ENCODE measurements at places on chromosomes 13 and 19.
A peak's percentile ranks its signal among the peaks of the same experiment; 100 is the strongest.

DNA sequence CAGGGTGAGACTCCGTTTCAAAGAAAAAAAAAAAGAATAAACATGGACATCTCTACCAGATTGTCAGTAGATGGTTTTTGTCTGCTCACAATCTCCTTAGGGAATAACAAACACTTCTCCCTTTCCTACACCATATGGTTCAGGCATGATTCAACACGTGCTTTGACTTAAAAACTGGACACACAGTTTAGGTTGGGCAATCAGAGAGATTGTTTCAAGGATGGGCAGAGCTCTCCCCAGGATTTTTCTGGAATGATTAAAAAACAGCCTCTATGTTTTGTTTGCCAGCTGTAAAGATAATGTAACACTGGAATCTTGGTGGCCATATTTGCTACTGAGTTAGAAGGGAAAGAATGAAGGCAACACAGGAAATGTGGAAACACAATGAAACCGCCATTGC, 150.1 kb upstream of the TSC22D1 start:
- no peak for DNase-seq

GRCh38 chr19:28396287-28396831, 816.6 kb downstream of the UQCRFS1 start:
- DNase-seq: peak; percentile 71

DNA sequence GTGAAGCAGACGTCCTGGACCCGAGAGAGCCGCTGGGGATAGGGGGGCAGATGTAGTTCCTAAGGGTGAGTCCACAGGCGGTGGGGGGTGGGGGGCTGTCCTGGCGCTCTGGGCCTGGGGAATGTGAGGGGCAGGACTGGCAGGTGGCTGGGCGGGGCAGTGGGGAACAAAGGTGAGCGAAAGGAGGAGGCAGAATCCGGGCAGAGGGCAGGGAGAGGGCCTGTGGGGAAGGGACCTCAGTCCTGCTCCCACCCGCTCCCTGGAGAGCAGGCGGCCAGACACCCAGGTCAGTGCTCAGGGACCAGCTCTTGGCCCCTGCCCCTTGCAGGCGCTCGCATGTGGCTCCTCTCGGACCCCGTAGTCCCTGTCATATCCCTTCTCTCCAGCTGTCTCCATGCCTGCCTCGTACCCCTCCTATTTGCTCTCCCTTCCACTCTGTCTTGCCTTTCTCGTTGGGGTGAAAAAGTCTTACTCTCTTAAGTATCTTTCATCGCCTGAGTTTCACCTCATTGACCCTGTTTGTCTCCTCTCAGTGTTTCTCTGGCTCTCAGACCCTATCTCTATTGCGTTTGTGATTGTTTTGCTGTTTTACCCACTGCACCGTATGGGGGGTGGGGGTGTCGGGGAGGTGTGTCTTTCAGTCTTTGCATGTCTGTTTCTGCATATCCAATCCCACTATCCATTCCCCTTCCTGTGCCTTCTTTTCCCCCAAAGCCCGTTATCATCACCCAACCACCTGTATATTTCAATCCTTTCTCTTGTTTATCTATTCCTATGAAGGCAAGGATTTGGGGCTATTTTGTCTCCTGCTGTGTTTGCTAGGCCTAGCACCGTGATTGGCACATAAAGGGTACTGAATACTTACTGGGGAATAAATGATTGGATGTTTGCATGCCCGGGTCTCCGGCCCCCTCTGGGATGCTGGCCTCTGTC, 5.8 kb downstream of the SPHK2 start:
- peak; percentile 58 for DNase-seq

DNA sequence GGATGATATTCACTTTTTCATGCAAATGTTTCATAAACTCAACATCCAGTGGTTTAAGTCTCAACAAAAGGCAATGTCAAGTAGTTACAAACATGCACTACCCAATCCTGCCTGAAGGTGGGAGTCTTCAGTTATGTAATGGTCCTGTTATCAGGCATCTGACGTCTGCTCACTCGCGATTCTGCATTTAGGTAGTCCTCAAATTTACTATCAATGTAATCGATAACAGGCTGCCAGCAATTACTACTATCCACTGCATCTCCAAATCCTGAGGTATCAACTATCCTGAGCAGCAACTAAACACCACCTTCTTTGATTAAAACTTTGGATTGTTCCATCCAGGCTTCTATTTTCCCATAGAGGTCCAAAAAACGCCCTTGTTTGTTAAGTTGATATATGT, 51.2 kb downstream of the NLRP12 start:
- peak; percentile 44 for DNase-seq

GRCh38 chr13:58025821-58026220, 394.3 kb downstream of the PCDH17 start:
- DNase-seq: no peak

DNA sequence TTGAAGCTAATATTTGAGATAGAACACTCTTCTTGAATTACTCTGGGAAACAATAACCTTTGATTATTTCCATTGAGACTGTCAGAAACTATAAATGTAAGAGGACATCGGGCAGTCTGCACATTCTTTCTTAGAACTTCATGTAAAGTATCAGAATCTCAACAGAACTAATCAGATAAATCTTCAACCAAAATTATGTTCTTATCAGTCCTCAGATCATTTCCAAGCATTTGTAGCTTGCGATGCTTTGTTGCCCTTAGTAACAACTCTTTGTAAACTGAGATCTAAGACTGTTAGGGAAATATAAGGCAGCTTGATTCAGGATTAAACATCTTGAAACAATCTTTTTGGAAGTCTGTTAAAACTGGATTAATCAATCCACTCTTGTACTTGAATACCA, 70.3 kb downstream of the FNDC3A start:
- no peak for DNase-seq

DNA sequence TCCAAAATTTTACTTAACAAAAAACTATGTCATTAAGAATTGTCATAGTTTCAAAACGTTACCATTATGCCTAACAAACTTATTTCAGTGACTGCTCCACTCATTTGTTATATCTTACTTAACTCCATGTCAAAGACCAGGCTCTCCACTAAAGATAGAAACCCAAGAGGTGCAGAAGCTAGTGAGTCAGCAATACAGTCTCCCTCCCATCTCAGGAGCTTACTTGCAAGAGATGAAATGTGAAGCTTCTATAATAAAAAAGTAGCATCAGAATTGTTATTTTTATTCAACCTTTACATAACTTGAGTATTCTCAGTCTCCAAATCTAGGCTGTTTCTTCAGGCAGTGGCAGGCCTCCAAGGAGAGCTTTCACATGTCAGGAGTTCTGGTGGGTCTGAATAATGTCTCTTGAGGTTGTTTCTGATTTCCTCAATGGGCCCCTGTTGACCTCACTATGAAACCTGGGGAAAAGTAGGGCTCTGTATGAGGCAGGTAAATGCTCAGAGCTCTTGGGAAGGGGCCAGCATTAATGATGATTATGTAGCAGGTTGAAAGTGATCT, 242.0 kb downstream of the NDFIP2 start:
- DNase-seq: no peak

DNA sequence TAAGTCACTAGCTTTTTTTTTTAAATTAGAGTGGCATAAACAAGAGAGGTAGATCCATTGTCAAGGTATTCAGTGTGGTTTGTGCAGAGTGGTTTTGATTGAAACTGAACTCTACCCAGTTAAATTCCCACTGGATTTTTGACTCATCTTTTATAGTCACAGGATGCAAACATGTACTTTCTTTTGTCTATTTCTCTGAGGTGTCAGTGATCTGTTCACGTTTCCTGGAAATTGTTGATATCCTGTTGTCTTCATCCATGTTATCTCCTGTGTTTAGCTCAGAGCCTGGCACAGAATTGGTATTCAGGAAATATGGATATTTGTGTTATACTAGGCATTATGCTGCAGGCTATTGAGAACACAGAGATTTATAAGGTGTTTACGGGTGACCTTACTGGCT, 119.7 kb downstream of the PCCA start:
- DNase-seq: no peak

GRCh38 chr19:1169921-1170885, 3.9 kb downstream of the SBNO2 start:
- no peak for DNase-seq

DNA sequence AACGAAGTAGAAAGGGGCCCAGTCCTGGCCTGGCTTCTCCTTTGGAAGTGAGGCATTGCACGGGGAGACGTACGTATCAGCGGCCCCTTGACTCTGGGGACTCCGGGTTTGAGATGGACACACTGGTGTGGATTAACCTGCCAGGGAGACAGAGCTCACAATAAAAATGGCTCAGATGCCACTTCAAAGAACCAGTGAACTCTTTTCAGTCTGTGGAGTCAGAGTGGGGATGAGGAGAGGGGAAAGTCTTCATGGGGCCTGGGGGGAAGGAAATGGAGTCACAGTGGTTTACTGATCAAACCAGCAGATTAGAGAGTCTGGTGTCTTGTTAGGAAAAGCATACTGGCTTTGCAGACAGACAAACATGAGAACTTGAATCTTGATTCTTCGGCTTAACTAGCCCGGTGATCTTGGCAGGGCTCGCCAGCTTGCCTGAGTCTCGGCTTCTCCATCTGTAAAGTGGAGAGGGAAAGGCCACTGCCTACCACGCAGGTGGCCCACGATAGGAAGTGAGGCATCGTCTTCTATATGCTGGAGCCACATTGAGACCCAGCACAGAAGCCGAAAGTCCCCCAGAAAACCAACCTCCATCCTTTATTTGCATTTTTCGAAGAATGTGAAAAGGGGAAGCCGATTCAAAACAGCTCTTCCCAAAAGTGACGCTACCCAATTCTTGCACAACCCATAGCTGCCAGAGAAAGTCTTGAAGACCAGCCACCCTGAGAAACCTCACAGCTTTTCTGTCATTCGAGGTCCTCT, at the start of gene FFAR1:
TSS of gene FFAR1 (plus strand) at position 732 of the 759 bp plus-strand sequence. CDS start 3,650 bp downstream, outside the sequence.
- DNase-seq: no peak

DNA sequence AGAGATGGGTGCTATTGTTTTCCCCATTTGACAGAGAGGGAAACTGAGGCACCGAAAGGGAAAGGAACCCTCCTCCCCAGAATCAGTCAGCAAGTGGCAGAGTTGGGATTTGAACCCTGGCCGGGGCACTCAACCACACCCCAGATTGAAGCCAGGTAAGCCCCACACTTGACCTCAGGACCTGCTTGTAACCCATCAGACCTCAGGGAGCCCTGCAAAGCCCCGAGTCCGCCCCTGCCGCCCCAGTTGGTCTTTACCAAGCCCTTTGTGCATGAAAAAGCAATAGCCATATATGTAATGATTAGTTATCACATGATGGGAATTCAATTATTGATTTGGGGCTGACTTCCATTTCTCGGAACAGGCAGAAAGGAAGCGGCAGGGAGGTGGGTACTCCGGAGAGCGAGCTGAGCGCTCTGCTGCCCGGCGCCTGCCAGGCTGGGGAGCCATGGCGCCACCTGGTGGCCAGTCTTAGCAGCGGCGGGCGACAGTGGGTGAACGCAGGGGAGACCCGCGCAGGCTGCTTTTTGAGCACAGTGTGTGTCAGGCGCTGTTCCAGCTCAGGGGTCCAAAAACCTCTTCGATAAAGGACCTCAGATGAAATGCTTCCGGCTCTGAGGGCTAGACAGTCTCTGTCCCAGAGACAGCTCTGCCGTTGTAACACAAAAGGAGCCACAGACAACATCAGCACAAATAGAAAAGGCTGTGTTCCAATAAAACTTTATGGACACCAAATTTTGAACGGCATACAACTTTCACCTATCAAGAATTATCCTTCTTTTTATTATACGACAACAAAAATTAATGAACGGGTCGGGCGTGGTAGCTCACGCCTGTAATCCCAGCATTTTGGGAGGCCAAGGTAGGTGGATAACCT, 82.9 kb upstream of the CACNA1A start:
- DNase-seq: peak; percentile 67

GRCh38 chr19:55333870-55334269, 5.8 kb upstream of the KMT5C start:
- no peak for DNase-seq

DNA sequence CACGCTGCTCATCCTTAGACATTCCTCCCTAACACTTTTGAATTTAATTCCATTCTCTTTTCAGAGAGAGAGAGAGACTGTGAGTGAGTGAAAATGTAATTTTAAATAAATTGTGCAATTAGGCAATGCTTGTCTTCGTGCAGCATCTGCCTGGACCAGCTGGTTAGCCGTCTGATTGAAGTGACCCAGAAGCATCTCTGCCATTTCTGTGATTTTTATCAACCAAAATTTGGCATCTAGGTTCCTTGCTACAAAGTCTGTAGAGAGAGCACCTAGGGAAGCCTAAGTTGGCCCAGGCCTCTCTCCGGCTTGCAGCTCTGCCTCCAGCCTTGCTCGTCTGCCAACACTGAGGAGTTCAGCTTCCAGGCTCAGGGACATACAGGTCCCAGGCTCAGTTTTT, 138.6 kb upstream of the GPR12 start:
- DNase-seq: no peak

- no peak for DNase-seq
Observed at GRCh38 chr13:42808341-42808940, 27.1 kb downstream of the FAM216B start.

DNA sequence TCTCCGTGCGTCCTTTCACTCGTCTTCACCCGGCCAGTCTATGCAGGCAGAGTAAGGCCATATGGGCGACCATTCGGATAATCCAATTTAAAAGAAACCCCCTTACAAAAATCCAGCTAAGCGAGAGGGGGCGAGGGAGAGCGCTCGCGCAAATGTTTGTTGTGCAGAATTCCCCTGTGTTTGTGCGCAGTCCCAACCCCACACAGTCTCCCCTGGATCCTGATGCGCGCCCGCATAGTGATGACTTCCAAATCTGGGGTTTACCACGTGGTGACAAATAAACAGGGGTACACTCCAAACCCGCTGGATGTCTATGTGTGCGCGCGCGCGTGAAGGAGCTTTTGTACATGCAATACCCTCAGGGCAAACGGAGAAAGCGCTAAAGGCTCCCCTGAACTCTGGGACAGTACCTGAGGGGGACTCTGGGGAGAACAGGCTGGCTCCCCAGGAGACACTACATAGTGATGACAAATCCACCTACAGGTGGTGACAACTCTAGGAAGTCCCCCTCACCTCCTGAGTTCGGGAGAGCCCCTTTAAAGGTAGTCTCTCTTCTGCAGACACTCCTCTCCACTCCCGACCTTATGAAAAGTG, 8.5 kb downstream of the SOX21 start:
- no peak for DNase-seq

GRCh38 chr13:21546372-21546771, 57.6 kb downstream of the MICU2 start:
- DNase-seq: no peak

- no peak for DNase-seq
Observed at GRCh38 chr19:54339646-54340358, 840 bp upstream of the LILRA4 start.

- no peak for DNase-seq
Observed at GRCh38 chr13:84211048-84211447, 328.8 kb upstream of the SLITRK1 start.
